ENCODE measurements at places on chromosomes 3 and 15.

DNA sequence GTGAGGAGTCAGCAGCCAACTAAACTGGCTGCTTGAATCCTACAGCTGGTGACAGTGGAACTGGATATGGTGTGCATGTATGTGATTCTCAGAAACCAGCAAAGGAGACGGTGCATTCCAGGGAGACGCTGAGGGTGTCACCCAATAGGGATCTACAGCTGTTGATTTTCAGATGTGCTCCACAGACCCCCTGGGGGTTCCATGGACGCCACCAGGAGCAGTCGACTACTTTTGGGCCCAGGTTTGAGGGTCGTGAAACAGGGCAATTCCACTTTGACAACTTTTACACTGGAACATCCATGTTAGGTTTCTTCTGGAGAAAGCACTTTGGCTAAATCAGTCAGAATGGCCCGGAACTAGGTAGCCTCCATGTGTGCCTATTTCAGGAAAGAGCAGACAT is 71.5 kb upstream of the MEX3B start:
- DNase-seq = no peak

DNA sequence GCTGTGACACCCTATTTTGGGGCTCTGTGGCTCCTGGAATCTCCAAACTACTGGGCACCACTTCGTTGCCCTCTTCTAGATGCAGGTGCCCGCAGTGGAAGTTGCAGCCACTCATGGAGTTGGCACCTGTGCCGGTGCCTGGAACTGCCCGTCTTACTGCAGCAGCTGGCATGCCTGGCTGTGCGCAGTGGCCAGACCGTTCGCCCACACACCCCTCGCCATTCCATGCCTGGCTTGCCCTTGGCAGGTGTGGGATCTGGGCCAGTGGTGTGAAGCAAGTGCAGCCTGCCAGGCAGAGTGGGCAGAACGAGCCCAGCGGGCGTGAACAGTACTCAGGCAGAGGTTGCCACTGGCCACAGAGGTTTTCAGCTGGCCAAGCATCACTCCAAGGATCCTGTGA is 1286.7 kb downstream of the ROBO1 start:
- no peak for DNase-seq

- peak; percentile 86 for DNase-seq
These were observed 2.0 kb upstream of the SOX2 start for GRCh38 chr3:181709537-181710279.

- DNase-seq = no peak
These were observed 39.5 kb downstream of the ANP32A start for GRCh38 chr15:68781217-68781616.

- no peak for DNase-seq
These were observed 36.8 kb upstream of the GOLGA6L2 start for GRCh38 chr15:23483821-23484299.

DNA sequence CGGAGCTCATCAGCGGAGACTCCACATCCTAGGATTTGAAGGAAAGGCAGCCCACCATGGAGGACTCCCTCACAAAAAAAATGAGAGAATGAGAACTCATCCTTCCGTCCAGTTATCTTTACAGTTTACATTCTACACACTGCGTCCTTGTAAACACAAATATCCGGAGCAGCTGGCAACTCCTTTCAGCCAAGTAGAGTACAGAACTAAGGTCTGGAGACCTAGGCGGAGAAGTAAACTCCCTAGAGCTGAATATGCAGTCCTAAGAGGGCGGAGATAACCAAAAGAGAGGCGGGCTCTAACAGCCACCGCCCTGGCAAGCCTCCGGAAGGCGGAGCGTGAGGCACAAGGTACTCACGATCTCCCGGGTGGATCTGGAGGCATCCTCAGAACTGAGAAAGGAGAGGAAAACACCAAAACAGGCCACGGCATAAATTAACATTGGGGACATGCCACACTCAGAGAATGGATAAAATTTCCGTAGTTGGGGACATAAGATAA is 924 bp upstream of the SIN3A start:
- peak; percentile 55 for DNase-seq

- DNase-seq = no peak
These were observed 121.9 kb downstream of the CDIN1 start for GRCh38 chr15:36701336-36701735.

DNA sequence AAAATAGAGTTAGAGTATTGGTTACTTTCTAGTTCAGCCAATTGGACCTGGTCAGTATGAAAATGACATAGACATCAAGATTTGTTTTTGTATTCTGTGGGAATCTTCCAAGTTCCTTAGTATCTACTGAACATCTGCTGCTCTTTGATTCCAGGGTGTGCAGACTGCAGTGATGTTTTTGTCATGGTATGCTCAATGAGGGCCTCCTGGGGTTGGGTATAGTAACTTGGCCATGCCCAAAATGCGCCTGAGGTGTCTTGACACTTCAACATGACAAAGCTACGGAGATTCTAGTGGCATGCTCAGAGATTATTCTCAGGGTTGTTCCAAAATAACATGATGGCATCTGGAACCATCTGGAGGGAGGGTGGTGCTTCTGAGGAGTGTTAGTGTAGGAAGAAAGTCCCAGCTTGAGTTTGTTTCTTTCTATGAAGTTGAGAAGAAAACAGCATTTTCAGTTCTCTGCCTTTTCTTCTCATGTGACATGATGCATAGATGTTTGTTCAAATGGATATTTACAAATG is 313.5 kb upstream of the TBL1XR1 start:
- DNase-seq = no peak

GRCh38 chr3:74267588-74268184 is 346.8 kb downstream of the CNTN3 start:
- DNase-seq = no peak

DNA sequence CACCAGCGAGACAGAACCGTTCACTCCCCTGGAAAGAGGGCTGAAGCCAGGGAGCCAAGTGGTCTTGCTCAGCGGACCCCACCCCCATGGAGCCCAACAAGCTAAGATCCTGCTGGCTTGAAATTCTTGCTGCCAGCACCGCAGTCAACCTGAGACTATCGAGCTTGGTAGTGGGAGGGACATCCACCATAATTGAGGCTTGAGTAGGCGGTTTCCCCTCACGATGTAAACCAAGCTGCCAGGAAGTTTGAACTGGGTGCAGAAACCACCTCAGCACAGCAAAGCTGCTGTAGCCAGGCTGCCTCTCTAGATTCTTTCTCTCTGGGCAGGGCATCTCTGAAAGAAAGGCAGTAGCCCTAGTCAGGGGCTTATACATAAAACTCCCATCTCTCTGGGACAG is 151.0 kb downstream of the MBNL1 start:
- DNase-seq = no peak

- DNase-seq = no peak
These were observed 713.0 kb upstream of the CADM2 start for GRCh38 chr3:84245789-84246188.

- no peak for DNase-seq
These were observed 41.6 kb downstream of the ILDR1 start for GRCh38 chr3:121980450-121980796.

- peak; percentile 85 for DNase-seq
These were observed 111.9 kb downstream of the IGF1R start for GRCh38 chr15:98760112-98760826.

- no peak for DNase-seq
These were observed 5.2 kb upstream of the GPR176 start for GRCh38 chr15:39925112-39925842.

- no peak for DNase-seq
These were observed 448.0 kb upstream of the NECTIN3 start for GRCh38 chr3:110623571-110623970.

GRCh38 chr3:188734395-188734794 is 437.4 kb upstream of the TPRG1 start:
- DNase-seq = peak; percentile 100

- no peak for DNase-seq
These were observed 153.4 kb downstream of the ERC2 start for GRCh38 chr3:56314842-56315241.

GRCh38 chr15:100308213-100308600 is 33.6 kb downstream of the ADAMTS17 start:
- no peak for DNase-seq

DNA sequence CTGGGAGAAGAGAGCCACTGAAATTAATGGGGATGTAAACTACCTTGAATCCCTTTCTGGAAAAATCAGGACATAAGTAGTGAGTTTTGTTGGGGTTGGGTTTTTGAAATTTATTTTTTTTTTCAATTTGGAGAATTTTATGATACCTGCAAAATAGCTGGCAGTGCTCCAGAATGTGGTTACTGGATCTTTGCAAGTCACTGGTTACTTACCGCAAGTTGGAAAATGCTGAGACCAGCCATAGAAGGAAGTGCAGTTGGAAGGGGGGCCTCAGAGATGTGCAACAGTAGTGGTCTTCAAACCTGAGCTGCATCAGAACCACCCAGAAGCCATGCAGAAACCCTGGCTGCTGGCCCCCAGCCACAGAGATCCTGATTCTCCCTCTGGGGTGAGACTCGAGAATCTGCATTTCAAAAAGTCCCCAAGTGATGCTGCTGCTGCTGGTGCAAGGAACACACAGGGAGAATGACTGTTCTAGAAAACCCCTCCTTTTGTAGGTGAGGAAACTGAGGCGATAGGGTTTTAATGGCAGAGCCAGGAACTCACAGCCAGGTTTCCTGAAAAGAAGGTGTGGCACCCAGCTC is 39.7 kb downstream of the SEMA5B start:
- DNase-seq = no peak

DNA sequence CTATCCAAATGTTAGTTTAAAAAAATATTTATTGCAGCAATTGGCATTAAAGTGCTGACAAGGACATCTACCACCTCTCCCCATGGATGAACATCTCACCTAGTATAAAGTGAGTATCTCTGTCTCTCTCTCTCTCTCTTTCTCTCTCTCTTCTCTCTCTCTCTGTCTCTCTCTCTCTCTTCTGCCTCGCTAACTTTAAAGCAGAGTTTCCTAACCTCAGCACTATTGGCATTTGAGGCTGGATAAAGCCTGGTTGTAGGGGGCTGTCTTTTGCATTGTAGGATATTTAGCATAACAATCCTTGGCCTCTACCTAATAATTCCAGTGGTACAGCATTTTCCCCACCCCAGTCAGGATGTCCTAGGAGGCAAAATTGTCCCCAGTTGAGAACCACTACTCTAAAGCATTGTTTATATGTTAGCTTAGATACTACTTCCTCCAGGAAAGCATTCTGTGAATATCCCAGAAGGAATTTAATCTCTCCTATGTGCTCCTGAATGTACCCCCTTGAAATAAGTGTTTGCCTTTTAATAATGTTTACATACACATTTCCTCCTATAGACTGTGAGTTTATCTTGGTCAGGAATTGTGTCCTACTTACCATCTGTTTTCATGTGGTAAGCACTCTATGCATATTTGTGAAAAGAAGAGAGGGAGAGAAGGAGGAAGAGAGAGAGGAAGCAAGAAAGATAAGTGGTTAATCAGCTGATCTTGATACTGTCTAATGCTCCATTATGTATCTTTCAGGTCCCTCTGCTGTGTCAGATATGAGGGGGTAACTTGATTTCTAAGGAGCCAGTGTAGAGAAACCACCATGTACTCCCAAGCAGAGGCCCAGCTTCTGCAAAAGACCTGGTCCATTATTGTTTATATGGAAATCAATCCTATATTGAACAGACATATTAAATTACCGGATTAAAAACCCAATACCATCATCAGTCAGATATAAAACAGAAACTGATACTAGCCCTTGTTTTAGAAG is 346.6 kb downstream of the RBMS3 start:
- no peak for DNase-seq

DNA sequence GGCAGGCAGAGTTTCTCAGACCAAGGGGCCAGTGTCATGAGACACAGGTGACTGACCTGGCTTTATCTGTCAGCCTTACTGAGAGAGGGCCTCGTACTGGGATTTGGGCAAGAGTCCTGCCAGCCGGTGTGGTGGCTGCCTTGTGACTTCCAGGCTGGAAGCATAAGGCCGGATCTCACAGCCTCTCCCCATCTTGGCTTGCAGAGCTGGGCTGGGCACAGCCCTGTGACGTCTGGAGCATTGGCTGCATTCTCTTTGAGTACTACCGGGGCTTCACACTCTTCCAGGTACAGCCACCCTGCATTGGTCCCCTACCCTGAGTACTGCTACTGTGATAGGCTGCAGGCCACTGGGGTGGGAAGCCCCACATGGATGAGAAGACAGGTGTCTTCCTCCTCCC is 12.1 kb downstream of the CLK3 start:
- no peak for DNase-seq

DNA sequence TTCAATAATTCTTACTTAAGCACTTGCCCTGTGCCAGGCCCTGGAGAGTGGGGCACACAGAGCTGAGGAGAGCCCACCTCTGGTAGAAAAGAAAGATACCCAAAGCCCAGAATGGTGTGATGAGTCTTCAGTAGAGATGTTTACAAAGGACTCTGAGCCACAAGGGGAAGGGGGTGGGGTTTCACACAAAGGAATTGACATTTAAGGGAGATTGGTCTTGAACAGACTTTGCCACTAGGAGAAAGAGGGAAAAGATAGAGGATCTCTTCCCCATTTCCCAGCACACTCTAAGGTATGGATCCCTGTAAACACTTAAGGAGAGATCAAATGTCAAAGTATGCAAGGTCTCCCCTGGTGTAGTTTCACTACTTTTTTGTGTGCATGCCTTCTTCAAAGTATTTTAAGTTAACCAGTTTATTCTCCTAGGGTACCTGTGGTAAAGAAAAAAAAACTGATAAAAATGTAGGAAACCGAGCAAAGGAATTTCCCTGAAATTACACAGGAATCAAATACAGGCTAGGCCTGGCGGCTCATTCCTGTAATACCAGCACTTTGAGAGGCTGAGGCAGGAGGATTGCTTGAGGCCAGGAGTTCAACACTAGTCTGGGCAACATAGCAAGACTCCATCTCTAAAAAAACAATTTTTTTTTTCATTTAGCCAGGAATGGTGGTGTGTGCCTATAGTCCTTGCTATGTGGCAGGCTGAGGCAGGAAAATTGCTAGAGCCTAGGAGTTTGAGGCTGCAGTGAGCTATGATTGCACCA is 117.6 kb upstream of the SKOR1 start:
- no peak for DNase-seq

DNA sequence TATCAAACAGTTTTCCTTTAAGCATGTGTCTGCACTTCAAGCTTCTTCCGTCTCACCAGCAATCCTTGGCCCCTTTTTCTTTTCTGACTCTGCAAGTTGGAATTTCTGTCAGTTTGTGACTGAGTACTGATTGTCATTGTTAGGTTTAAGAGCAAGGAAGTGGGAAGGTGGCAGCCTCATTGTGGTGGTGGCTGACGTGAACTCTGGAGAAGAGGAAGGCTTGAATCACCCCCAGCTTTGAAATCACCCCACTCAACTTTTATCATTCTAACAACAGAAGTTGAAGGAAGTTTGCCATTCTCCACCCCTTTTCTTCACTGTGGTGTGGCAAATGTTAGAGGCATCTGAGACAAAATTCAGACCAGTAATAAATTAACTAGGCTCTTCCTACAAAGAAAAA is 231.6 kb upstream of the AGTR1 start:
- no peak for DNase-seq

GRCh38 chr3:57164217-57164656 is 916 bp downstream of the IL17RD start:
- no peak for DNase-seq

DNA sequence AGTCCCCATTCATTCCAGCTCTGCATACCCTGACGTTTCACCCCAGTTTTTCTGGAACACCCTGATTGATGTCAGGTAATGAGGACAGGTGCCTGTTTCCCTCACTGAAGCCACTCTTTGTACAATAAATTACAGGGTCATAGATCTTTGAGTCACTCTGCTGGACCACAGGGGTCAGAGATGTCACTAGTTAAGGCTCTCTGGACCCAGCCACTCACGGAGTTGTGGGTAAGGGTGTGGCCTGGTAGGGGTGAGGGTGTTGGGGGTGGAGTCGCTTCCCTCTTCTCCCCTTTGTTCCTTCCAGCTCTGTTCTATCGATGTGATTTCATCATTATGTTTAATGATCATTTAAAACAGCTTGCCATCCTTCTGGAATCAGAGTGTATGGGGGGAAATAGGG is 512 bp downstream of the IQCF5 start:
- no peak for DNase-seq

Data from NCI-H1105 treated with DMSO at 0.1 percent for 48 hours (cell line).